ENCODE measurements at places on chromosomes 4 and X.

DNA sequence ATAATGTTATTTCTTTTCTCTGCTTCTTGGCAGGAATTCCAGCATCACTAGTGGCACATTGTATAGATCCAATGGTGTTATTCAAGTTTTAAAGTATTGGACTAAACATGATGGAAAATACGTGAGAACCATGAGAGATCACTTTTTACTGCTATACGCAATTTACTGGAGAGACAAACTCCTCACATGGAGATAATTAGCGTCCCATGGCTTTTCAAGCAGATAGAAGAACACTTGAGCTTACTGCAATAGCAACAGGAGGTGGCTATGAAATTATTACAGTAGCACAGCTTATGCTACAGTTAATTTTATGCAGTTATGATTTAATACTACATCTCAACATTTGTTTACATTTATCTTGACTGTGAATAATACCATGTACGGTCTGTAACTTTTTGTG is 11.9 kb upstream of the TMEM185A start:
- DNase-seq: no peak

DNA sequence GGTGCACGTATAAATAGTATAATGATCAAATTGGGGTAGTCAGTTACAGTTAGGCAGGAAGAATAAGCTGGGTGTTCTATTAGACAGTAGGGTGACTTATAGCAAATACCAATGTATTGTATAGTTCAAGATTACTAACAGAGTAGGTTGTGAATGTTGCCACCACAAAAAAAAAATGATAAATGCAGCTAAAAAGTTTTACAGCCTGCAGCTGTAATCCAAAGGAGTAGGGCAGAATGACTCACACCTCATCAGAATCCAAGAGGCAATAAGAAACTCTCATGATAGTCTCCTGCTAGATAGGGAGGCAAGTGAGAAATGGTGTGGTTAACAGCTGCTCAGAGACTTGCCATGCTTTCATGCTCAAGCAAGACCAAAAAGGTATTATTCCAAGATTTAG is 19.6 kb upstream of the TCEAL4 start:
- peak; percentile 35 for DNase-seq

- no peak for DNase-seq
These were observed 9.9 kb upstream of the CCNQ start for GRCh38 chrX:153608806-153609205.

DNA sequence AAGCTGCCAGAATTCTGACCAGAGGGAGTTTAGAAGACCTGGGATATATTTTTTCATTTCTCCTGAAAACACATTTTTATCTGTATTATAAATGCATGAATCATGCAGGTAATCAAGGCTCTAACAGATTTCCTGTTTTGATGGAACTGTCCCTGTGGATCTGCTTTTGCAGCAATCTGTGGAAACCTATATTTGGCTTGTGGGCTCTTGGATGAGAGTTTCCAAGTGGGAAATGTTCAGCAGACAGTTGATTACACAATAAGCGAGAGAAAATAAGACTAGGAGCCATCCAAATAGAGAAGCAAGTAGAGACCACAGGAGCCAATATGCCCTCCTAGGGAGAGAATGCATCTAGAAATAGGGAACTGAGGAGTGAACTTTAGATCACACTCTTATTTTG is 105.0 kb downstream of the NDST3 start:
- DNase-seq: no peak

- DNase-seq: no peak
These were observed 374.8 kb downstream of the PDGFC start for GRCh38 chr4:156596706-156597329.

DNA sequence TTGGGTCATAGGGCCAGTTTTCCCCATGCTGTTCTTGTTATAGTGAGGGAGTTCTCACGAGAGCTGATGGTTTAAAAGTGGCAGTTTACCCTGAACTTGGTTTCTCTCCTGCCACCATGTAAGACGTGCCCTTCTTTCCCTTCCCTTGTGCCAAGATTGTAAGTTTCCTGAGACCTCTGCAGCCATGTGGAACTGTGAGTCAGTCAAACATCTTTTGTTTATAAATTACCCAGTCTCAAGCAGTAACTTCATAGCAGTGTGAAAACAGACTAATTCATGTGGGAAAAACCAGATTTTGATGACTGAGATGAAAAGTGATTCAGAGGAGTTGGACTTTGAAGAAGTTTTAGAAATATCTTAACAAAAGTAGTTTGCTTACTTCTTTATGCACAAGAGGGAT is 101.4 kb downstream of the ARHGAP10 start:
- DNase-seq: no peak

GRCh38 chrX:118569676-118570075 is 74.1 kb downstream of the DOCK11 start:
- peak; percentile 20 for DNase-seq

- no peak for DNase-seq
These were observed 2211.3 kb downstream of the PCDH7 start for GRCh38 chr4:32931475-32931874.

- no peak for DNase-seq
These were observed 502.4 kb downstream of the NLGN4X start for GRCh38 chrX:5726224-5726623.

DNA sequence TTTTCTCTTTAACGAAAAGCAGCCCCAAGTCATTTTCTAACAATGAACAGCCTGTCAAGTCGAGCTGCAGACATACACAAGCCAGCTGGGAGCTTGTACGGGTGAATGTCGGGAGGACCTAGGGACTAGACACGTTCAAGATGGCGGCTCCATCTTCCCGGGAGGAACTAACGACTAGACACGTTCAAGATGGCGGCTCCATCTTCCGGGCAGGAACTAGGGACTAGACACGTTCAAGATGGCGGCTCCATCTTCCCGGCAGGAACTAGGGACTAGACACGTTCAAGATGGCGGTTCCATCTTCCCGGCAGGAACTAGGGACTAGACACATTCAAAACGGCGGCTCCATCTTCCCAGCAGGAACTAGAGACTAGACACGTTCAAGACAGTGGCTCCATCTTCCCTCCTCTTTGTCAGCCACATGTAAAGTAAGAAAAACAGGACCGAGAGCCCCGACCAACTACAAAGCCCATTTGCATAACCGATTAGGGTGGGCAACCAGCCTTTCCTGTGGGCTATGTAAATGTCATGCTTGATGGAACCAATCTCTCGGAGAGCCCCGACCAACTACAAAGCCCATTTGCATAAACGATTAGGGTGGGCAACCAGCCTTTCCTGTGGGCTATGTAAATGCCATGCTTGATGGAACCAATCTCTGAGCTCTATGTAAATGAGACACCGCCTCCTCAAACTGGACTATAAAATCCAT is 175.5 kb downstream of the DHRSX start:
- peak; percentile 93 for DNase-seq

- DNase-seq: no peak
These were observed 893.8 kb upstream of the INTU start for GRCh38 chr4:126738926-126739325.

DNA sequence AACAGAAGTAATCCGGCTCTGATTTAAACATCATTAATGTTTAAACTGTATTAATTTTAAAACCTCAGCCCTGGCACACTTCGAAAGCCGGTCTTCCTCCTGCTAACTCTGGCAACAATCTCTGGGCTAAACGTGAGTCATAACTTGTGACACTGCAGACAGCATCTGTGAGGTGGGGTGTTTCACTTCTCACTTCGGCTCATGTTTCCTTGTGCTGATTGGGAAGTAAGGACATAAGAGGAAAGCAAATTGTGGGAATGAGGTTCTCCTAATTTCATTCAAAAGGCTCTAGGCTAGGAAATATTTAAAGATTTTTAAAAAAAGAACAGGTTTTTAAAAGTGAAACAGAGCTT is 139.9 kb upstream of the USP9X start:
- DNase-seq: peak; percentile 72

DNA sequence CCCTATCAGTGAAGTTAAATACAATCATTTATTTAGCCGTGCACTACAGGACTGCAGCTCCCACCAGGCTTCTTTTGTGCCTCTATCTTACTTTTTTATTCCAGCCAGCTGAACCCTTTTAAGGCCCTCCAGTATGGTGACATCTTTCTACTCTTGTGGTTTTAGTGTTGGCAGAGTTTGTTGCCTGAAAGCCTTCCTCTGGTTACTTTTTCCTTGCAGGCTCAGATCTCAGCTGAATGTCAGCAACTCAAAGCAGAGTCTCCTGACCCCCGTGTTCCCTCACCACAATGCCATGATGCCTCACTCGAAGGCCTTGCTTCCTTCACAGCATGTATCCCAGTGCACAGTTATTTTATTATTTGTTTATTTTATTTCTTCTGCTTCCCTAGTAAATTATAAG is 818.9 kb upstream of the LCORL start:
- DNase-seq: peak; percentile 53

- DNase-seq: peak; percentile 13
These were observed 28.6 kb downstream of the MAGEB1 start for GRCh38 chrX:30275498-30275897.

DNA sequence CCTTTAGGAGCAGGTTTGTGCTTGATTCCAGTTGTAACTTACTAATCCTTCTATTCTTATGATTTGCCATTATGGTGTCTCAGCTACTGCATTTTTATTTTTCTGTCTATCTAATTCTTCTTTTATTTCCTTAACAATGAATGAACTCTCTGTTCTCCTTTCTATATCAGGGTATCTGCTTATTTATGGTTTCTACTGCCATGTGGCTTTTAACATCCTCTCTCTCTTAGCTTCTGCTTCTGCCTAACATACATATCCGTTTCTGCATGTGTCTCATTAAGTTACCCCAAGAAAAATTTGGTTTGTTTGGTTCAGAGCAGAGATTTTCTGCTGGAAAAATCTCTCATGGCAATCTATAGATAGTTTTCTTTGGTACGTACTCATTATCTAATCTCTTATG is 614.4 kb downstream of the RPA4 start:
- DNase-seq: no peak

- peak; percentile 46 for DNase-seq
These were observed 15.9 kb downstream of the TMEM192 start for GRCh38 chr4:165096776-165097175.

DNA sequence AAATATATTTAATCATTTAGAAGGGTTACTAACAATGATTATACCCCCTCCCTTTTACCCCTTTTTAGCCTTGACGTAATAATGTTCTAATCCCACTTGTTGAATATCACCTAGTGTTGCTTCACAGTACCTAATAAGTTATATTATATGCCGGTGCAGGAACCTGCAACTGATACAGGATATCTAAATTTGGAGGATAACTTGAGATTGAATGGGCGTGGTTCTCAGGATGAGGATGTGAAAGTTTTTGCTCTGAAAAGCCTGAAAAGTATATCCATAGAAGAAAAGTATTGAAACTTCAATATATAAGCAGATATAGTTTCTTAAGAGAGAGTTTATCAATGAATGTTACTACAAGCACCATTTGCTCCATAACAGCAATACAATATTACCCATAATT is 59.8 kb downstream of the ZNF711 start:
- no peak for DNase-seq

GRCh38 chr4:36292556-36293188 is 11.3 kb downstream of the DTHD1 start:
- peak; percentile 28 for DNase-seq

DNA sequence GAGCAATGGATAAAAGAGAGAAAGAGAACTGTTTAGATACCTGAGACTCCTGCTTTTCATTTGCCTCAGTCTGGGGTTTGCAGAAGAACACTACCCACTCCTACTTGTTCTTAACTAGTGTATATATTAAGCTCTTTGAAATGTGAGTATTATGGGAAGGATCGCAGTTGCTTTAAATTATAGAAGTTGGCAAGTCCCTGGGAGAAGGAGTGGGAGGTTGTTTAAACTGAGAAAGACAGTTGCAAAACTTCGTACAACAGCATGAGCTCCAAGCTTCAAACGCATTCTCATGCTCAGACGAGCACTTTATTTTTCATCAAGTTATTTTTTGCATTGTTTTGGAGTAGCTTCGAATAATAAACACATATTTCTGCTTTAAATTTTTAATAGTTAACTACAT is 88.1 kb upstream of the C1QTNF7 start:
- DNase-seq: no peak

DNA sequence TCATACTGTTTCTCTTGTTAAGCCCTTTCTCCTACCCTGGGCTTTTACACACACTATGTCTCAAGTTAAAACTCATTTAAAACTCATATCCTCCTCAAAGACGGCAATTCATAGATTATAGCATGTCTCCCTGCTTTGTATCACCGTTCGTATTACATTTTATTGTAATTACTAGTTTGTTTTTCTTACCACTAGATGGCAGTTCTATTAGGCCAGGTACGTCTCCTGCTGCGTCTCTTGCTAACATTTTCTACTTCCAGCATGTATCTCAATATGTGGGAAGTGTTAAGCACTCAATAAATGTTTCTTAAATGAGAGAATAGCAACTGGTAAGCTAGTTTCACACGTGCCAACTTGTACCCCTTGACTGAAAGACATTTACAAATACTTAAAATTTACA is 450.3 kb upstream of the PCDH7 start:
- DNase-seq: no peak

- DNase-seq: no peak
These were observed 280.3 kb downstream of the INPP4B start for GRCh38 chr4:142565771-142566170.

DNA sequence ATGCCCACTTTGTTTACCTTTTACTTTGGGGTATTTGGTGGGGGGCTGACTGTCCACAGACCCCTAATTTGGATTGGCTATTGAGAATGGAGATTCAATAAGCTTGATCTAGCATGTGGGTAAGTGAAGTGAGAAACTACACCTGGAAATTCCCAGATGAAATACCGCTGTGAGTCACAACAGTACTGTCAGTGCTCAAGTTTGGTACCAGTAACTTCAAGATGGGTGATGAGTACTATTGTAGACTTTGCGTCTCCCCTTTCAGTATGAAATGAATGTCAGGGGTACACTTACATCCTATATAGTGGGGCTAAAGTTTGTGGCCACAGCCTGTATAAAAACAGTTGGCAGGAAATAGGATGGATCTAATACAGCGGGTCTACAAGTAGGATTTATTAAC is 33.3 kb downstream of the HMGN5 start:
- no peak for DNase-seq

DNA sequence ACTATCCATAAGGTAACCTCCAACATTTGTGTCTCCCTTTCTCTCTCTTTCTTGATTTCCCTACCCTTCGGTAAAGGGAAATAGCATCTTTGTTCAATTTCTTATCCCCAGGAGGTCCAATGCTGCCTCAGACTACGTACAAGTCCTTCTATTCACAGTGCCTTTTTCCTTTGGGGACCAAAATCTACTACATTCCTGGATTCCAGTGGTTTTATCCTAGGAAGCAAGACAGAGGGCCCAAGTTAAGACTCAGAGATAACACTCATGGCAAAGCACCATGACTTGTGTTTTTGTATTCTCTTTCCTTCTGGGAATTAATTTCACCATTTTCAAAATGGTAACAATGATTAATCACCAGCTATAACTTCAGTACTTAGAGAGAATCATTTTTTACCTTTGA is 10.6 kb downstream of the G3BP2 start:
- DNase-seq: peak; percentile 46

DNA sequence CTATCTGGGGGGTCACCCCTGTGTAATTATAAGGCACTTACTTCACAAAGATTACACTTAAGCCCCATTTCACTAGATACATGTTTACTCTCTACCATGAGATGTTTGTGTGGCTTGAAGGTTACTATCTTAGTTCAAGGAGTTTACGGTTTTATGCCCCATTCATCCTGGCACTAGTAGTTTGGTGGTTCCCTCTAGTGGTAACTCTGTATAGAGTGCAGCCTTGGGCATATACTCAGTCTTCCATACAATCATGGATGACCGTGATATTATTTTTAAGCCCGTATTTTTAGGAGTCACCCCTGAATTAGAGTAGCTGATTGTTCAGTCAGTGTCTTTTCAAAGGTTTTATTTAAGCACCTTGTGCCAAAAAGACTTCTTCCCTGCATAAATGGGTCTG is 109.9 kb upstream of the FAM47C start:
- DNase-seq: no peak
